ENCODE measurements at places on chromosomes 16 and 17.

DNA sequence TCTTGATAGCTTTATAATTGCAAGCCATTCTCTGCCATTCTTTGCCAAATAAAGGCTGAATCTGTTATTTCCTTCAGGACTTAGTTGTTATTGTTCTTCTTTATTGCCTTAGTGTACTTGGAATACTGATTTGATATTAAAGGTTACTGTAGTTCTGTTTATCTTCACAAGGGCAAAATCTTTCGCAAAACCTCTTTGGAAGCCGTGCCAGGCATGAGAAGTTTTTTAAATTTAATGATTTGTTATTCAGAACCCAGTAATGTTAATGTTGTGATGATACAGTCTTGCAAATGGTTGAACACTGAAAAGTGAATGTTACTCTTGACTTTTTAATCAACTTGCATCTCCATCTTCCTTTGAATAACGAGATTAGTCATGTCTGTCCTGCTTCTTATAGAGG is 1225.2 kb upstream of the GOT2 start:
- no peak for DNase-seq

GRCh38 chr17:34579017-34579946 is at the start of gene TMEM132E:
TSS of gene TMEM132E (plus strand) at chr17:34579582. CDS start at chr17:34581077, 1,495 bp downstream.
- no peak for DNase-seq

GRCh38 chr16:31412750-31413149 is 15.4 kb downstream of the COX6A2 start:
- DNase-seq: no peak

DNA sequence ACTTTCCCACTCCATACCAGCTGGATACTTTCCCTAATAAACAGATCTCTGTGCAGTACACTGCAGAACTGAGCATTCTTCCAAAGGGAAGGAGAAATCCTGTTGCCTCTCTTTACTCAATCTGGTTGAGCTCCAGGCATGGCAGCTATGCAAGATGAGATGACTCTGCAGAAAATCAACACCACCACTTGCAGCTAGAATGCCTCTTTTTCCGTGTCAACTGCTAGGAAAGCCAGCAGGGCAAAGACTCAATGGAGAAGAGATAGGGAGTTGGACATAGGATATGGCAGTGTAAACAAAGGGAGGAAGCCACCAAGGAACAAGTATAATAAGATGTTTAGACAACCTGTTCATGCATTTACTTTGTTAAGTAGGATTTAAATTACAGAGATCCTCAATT is 40.4 kb upstream of the CORO6 start:
- no peak for DNase-seq

- DNase-seq: no peak
Measured at GRCh38 chr17:56710986-56711385, 117.5 kb downstream of the NOG start.

DNA sequence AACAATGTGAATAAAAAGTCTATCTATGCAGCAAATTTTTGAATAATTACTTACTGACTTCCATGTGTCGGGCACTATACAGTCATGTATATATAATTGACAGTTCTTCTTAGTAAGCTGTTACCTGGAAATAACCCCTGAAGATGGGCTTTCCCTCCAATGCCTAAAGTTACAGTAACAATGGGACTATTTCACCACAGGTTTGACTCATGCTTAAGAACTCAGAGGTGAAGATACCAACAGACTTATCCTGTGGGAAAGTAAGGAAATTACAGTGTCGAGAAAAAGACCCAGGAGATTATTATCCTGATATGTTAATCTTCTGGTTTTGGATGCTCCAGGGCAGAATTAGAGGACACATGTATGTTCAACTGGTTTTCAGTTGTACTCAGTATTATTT is 601.5 kb upstream of the SOX9 start:
- DNase-seq: no peak

DNA sequence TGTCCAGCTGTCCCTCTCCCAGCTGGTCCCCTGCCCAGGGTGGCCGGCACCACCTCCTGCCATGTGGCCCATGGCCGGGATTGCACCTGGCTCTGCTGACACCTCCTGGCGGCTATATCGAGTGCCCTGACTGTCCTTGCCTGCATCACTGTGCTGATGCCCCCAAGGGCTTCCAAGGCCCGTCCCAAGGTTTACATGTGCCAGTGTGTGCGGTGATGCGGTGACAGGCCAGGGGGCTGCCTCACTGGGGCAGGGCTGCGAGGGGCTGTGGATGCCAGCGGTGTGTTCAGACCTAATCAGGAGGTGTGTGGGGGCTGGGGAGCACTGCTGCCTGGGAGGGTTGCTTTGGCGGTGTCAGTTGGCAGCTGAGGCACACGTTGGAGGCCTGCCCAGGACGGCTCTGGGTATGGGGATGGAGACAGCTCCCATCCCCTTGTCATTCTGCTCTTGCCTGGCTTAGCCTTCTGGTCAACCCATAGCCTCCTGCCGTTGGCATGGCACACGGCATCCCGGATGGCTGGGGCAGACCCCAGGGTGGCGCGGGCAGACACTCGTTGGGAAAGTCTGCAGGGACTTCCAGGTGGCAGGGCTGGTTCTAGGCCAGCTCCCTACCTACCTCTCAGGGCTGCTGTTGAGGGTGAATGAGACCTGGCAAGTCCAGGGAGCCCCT is 5.5 kb downstream of the MAP2K3 start:
- DNase-seq: no peak

GRCh38 chr16:57422026-57422944 is 17.7 kb downstream of the CCL17 start:
- no peak for DNase-seq

GRCh38 chr17:37510056-37510455 is 20.4 kb downstream of the DUSP14 start:
- no peak for DNase-seq

DNA sequence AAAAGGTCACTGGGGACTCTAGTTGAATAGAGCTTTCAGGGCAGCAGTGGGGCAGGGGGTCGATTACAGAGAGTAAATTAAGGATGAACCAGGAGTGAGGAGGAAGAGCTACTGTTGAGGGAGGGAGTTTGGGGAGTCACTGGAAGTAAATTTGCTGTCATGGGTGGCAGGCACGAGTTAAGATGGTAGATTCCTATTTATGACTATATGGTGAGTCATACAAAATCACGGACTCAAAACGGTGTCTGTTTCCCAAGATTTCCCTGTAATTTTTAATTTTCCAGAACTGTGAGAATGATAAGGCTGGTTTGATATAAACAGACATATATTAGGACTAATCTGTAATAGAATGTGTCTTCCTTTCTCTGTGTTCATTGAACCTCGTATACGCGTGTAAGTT is 287.6 kb upstream of the GOT2 start:
- DNase-seq: no peak

DNA sequence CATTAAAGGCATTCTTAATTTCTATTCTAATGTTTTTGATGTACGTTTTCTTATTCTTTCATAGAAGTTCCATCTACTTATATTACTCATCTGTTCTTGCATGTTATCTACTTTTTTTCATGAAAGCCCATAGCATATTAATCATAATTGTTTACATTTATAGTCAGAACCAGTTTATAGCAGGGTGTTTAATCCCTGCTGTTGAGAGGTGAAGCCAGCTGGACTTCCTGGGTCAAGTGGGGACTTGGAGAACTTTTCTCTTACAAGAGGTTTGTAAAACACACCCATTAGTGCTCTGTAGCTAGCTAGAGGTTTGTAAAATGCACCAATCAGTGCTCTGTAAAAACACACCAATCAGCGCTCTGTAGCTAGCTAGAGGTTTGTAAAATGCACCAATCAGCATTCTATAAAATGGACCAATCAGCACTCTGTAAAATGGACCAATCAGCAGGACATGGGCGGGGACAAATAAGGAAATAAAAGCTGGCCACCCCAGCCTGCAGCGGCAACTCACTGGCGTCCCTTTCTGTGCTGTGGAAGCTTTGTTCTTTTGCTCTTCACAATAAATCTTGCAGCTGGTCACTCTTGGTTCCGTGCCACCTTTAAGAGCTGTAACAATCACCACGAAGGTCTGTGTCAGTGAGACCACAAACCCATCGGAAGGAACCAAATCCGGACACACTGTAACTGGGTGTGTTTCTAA is 120.6 kb downstream of the TANC2 start:
- no peak for DNase-seq

DNA sequence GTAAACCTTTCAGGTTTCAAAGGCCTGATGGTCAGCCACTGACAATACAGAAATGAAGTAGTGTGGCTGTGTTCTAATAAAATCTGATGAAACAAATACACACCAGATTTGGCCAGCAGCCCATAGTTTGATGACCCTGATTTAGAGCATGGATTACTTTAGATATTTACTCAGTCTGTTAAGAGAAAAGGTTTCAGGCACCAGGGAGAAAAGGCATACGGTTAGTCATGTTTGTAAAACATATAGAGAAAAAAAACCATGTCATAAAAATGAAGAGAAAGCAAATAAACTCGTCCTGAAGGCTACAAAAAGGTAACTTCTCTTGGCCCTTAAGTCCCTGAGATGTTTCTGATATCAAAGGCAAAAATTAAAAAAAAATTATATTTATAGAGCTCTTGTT is 112.1 kb downstream of the ADAMTS18 start:
- DNase-seq: no peak

DNA sequence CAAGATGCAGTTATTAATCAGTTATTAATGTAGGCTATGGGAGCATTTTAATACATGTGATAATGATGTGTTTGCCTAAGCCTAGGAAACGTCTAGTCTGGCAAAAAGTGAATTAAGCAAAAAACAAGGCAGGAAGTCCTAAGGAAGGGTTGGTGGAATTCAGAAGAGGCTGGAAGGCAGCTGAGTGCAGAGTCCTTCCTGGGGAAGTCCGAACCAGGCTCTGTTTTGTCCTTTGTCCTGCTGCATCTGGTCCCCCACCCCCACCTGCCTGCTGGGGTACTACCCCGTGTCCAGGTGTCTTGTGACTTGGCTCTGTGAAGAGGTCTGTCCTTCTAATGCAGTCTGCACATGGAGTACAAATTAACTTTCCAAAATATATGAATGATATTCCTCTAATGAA is 1.5 kb upstream of the MYH10 start:
- DNase-seq: no peak

GRCh38 chr16:89322321-89323119 is 105.0 kb downstream of the ZNF778 start:
- DNase-seq: no peak

GRCh38 chr17:51189628-51190027 is 23.4 kb downstream of the NME2 start:
- no peak for DNase-seq

- DNase-seq: no peak
Measured at GRCh38 chr17:76784926-76785325, 47.0 kb downstream of the MFSD11 start.

GRCh38 chr16:79154086-79154485 is 446.5 kb downstream of the MAF start:
- no peak for DNase-seq

DNA sequence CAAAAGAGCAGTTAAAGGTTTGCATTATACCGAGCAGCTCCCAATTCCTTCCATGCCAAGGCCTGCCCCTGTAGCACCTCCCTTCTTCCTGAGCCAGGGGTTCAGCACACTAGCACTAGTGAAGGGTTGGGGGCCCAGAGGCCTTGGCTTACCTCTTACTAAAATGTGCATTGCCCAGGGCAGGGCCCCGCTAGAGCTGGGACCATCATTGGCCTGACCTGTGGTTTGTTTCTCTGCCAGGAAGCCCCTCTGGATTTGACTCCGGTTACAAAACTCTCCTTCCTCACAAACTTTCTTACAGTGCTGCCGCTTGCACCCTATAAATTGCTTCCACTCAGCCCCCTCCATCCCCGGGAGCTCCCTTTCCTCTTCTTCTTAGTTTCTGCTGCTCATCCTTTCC is 33.8 kb downstream of the MPRIP start:
- no peak for DNase-seq

GRCh38 chr16:69691980-69692911 is 34.1 kb downstream of the NQO1 start:
- no peak for DNase-seq

DNA sequence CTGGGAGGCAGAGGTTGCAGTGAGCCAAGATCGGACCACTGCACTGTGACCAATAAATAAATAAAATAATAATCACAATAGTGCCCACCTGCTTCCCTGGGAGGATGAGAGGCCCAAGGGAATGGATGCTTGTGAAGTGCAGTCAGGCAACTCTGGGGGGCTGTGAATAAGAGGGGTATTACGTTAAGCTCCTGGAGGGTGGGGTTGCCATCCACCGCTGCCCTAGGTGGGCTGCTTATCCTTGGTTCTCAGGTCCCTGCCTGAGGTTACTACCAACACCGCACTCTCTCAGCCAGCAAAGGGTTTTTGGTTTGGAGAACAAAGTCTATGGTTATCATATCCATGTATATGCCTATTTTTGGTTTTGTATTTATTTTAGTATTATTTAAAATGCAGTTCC is 48.6 kb upstream of the CBFA2T3 start:
- DNase-seq: no peak

GRCh38 chr17:33292201-33292980 is 704 bp downstream of the ASIC2 start:
- no peak for DNase-seq

GRCh38 chr17:38338053-38338452 is 5.7 kb downstream of the GPR179 start:
- DNase-seq: no peak

DNA sequence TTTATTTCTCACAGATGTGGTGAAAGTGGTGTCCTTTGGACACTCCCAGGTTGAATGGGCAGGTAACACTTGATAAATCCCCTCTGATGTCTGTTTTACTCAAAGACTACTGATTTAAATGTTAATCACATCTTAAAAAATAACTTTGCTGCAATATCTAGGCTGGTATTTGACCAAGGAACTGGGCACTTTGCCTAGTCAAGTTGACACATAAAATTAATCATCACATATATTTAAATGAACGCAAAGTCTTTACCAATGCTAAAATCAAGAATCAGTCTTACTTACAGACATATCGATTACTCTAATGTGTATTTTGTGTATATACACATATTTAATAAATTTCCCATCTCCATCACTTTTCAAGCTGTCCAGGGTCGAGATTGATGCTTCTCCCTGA is 7.0 kb downstream of the MT2A start:
- DNase-seq: no peak

DNA sequence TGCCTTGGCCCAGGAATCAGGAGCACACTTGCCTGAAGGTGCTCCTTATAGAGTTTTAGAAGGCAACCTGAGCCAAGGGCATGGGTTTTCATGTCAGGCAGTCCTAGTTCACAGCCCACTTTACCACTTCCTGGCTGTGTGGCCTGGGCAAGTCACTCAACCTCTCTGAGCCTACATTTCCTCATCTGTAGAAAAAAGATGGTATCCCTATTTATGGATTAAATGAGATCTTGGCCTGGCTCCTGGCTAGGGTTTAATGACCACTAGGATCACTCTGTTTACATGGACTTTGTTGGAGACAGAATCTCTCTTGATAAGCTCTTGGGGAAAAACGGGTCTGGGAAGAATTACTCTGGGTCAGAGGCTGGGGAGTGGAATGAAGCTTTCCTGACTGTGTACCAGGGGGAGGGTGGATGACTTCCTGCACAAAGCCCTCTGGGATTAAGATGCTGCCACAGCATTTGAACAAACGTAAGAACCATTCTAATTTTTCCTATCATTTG is 2.3 kb downstream of the MT2A start:
- DNase-seq: no peak

DNA sequence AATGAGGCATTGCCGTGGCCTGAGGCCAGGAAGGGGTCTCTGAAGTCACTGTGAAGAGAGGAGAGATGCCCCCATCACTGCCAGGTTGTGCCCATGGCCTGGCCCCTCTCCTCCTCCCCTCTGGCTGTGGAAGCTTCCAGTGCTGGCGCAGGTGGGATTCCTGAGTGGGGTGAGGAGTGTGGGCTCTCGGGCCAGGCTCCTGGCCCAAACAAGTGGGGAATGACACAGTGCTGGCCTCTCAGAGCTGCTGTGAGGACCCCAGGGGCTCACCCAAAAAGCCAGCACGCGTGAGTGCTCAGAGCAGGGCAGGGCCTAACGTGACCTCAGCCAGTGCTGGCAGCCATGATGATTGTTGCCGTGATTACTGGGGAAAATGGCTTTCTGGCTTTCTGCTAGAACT is 53.5 kb upstream of the MTSS2 start:
- no peak for DNase-seq

All from stimulated activated CD8-positive, alpha-beta memory T cell treated with anti-CD3 and anti-CD28 coated beads, Interleukin-4, amount 100 ng/mL, for 1 hour (primary cell).